ENCODE measurements at places on chromosomes 7 and 10.

DNA sequence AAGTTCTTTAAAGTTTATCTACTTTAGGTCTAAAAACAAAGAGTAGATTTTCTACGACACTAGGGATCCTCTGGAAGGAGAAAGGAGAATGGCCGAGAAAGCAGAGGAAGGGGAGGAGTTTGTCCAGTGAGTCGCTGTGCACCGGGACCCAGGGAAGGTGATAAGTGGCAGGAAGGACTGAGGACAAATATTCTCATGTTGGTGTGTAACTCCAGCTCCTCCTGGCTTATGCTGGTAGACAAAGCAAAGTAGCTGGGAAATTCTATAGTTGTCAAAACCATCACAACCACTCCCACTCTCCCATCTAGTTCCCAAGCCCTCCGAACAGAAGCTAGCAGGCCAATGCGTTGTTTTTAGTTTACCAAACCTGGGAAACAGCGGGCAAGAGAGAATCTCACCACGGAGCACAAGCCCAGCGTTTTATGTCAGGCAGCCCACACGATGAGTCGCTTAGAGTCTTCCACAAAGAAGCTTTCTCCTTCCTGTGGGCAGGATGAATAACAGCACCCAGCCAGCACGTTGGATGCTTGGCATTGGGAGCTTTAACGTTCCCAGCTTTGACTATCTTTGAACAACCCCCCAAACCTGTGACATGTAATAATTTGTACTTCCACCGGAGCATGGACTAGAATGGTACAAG lies 32.9 kb upstream of the JCAD start:
- no peak for DNase-seq

DNA sequence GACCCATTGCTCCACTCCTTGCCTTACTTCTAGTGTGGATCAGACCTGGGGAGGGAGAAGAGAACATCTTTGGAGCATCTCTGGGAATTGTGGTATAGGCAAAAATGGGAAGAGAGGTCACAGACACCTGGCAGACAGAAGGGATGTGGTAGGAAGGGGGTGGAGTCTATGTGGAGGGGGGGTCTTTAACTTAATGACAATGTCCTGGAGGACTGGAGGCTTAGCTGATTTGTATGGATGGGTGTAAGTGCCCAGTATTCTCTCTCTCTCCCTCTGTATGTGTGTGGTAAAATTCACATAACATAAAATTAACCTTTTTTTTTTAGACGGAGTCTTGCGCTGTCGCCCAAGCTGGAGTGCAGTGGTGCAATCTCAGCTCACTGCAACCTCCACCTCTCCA lies 3.1 kb upstream of the LDB1 start:
- no peak for DNase-seq

GRCh38 chr7:128938544-128939074 lies 882 bp downstream of the IRF5 start:
- no peak for DNase-seq

- DNase-seq, result peak; percentile 71
Measured at GRCh38 chr7:5780801-5781496, 514 bp downstream of the RNF216 start.

DNA sequence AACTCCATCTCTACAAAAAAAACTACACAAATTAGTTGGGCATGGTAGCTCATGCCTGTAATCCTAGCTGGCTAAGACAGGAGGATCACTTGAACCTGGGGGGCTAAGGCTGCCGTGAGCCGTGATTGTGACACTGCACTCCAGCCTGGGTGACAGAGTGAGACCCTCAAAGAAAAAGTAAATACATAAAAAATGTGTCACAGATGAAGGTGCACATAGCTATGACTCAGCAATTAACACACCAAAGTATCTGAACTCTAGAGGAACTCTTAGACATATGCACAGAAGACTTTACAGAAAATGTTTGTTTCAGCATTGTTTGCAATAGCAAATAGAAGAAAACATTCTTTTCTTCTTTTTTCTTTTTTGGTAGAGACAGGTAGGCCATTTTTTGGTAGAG lies 8.3 kb downstream of the C10orf62 start:
- no peak for DNase-seq
